CD4-positive, alpha-beta T cell treated with Interleukin-17A for 1 hour (primary cell): ENCODE measurements at places on chromosomes 2 and 18.

DNA sequence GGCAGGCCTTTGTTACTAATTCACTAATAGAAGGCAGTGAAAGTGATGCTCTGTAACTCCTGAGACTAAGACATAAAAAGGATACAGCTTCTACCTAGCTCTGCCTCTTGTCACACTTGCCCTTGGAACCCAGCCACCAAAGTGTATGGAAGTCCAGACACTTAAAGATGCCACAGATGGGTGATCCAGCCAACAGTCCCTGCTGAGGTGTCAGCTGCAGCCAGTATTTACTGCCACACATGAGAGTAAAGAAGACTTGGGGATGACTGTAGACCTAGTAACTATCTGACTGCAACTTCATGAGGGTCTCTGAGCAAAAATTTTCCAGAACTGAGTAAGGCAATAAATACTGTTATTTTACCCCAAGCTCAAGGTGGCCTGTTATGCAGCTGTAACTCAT is 8.8 kb downstream of the IMMT start:
- DNase-seq, result no peak

DNA sequence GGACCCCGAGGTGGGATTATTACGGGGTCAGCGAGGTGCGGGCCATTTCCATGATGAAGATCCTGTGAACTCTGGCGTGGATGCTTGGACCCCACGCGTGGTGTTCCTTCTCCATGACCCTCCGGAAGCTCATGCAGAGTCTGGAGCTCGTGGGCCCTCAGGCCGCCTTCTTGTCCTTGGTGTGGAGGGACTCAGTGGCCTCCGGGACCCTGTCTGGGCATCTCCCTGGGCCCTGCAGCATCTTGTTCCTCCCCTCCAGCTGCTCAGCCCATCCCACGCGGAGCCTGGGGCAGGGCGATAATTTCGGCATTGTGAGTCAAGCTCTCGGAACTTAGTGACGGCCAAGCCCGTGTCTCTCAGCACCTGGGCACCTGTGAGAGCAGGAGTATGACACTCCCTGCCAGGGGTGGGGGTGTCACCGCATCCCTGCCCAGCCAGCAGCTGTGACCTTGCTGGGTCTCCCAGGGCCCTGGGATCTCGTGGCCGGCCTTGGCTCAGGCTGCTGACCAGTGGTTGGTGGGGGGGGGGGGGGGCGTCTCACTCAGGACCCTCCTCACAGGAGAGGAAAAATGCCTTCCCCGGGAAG is 24.6 kb downstream of the RTP5 start:
- no peak for DNase-seq

DNA sequence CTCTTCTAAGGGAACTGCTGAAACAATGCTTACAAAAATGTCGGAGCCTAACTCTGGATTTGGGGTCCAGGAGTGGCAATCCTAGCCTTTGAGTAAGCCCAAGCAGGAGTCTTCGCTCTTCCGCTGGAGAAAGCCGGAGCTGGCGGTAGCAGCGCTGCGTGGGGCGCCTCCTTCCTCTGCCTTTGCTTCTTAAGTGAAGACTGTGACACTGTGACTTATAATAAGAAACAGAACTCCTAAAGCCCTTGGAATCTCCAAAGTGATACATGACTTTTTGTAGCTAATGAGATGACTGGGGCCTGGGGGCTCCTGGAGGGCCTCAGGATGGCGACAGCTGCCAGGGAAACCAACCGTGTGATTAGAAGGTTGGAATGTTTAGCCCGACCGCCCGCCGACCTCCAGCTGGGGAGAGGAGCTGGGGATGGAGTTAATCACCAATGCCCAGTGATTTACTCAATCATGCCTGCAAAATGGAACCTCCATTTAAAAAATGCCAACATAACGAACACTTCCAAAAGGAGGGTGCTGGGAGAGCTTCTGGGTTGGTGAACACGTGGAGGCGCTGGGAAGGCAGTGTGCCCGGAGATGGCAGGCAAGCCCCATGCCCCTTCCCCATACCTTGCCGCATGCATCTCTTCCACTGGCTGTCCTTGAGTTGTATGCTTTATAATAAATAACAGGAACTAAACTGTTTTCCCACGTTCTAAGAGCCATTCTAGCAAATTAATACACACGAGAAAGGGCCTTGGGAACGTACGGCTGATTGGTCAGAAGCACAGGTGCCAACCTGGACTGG is 29.0 kb upstream of the MAL start:
- DNase-seq, result no peak

DNA sequence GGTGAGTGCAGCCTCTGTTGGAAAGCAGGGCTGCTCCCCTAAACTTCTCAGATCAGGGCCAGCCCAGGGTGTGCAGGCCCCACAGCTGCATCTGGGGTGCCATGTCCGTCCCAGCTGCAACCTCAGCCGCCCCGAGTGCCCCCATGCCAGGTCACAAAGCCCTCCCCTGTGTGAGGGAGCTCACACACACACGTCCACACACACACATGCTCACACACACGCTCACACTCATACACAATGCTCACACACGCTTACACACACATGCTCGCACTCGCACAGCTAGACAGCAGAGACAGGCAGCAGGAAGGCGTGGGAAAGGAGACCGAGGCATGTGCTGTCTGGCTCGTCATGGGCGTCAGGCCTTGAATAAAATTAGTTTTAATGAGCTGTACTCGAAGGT is 55.4 kb downstream of the ADI1 start:
- no peak for DNase-seq

GRCh38 chr2:176325732-176326131 is 56.5 kb downstream of the MTX2 start:
- DNase-seq, result no peak

- no peak for DNase-seq
These were observed 259.2 kb downstream of the NDUFA10 start for GRCh38 chr2:239765911-239766310.

DNA sequence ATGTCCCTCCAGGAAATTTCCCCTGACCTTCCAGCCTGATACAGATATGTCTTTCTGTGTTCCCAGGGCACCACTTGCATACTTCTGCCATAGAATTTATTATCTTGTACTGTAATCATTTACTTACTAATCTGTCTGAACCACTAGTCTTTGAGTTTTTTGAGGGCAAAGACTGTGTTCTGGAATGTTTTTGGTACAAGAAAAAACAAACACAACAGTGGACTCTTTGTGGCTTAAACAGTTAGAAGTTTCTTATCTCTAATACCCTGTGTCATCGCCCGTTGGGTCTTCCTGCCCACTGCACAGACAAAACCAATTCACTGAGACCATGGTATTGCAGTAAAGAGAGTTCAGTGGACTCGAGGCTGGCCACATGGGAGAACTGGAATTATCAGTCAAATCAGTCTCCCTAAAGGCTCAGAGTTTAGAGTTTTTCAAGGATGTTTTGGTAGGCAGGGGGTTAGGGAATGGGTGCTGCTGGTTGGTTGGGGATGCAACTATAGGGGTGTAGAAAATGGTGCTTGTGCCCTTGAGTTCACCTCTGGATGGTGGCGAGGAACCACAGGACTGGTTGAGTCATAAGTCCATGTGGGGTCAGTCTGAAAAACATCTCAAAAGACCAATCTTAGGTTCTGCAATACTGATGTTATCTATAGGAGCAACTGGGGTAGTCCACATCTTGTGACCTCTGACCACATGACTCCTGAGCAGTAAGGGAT is 20.3 kb downstream of the RALB start:
- no peak for DNase-seq

- DNase-seq, result no peak
These were observed 221.0 kb downstream of the MTX2 start for GRCh38 chr2:176490061-176490861.

GRCh38 chr2:38654528-38655381 is 11.2 kb upstream of the GALM start:
- no peak for DNase-seq

- DNase-seq, result no peak
These were observed 34.2 kb upstream of the ZNF804A start for GRCh38 chr2:184564092-184564491.

DNA sequence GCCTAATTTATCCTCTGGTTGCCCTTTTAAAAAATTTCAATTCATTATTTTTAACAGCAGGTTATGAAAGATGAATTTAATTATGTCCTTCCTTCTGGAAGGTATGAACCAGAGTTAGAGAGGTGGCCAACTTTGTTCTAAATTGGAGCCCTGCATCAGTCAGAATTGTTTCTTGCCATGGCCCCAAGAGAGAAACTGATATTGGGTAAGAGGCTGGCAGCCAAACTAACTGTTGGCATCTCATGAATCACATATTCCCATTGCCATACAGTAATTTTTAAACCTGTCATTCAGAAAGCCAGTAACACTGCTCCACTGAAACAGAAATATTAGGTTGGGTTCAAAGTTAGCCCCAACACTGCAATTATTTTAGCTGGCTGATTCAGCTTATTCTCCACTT is 67.4 kb downstream of the SMAD2 start:
- no peak for DNase-seq

- peak; percentile 26 for DNase-seq
These were observed 17.3 kb upstream of the GTF2A1L start for GRCh38 chr2:48600204-48600813.

DNA sequence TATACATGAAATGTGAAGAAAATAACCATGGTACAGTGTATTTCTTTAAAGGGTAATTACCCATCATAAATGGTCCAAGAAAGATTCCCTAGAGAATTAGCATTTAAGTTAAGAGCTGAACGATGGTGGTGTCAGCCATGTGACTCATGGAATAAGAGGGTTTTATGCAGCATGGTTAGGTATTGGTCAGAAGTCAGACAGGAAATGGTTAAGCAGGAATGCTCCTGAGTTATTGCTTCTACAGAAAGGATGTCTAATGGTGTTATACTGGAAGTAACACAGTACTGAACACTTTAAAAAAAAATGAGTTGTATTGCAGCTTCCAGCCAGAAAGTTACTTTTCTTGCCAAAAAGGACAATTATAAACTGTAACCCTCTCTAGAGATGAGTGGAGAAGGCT is 72.7 kb upstream of the UBE2E3 start:
- DNase-seq, result no peak

DNA sequence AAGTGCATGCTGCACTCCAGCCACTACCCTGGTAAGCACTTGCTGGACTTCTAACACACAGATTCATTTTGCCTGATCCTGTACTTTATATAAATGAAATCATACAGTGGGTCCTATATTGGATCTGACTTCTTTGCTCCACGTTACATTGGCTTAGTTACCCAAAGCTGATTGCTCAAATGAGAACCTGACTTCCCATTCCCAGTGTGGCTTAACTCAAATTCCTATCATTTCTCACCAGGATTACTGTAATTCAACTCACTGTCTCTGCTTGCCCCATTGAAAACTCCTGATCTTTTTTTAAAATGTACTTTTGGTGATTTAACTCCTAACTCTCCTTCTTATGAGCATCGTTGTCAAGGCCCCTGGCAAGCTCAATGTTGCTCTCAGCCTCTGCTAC is 1.4 kb downstream of the RSAD2 start:
- no peak for DNase-seq

GRCh38 chr2:197212344-197213262 is 98.0 kb downstream of the ANKRD44 start:
- DNase-seq, result peak; percentile 66
